ENCODE measurements at places on chromosomes 5 and 9. TPM values are rescaled to one million over a fixed set of nuclear protein-coding genes. Genes with fewer than 3 reads are reported as not detected.

- DNase-seq, result no peak
These were observed 35.2 kb downstream of the PCDHAC2 start for GRCh38 chr5:141001446-141001843.

DNA sequence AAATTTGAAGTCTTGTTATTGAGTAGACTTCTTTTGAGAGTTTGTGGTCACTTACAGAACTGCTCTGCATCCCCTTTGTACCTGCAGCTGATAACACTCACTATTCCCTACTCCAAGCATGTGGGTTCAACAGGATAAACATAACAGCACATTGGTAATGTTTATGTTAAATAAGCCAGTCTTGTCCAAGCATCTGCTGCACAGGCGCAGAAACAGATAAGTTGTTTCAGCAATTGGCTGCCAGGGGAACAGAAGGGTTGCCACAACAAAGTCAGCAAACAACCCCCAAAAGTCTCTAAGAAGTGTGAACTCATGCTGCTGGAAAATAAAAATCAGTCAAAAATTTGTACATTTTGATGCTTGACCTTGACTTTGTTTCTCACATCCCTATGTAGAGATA lies 174.6 kb downstream of the GDNF start:
- DNase-seq, result no peak

DNA sequence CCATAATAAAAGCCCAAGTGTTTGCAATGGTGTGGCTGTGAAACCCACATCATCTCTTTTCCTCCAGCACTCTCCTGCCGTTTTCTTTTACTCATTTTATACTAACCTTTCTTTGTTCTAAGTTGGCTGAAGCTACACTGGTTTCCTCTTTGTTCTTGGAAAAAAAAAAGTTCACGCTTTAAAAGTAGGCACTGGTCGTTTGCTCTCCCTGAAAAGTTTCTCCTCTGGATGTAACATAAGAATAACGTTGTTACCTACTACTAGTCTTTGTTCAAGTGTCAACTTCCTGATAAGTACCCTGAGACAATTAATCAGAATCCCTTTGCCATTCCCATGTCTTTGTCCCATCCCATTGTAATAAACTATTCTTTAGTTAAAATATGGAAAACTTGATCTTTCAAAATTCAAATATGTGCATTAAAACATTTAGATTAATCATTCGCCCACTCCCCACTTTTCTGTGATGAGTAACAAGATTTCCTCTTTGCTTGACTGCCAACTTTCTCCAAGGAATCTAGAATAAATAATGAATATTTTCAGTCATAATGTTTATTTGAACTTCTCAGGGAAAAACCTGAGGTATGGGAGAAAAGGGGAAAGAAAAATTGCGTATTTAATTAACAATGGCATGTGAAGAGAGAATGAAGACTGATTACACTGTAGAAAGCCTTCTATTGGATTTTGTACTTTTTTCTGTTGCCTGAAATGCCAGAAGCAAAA lies 454.3 kb upstream of the CTNND2 start:
- DNase-seq, result no peak

The SPINK7 gene
- total RNA-seq, result not detected

The SLCO4C1 gene
- total RNA-seq, result 0.19 TPM

Measured in posterior vena cava (tissue), 2 donors.